ENCODE measurements at places on chromosomes 7 and 10.
A peak's percentile ranks its signal among the peaks of the same experiment; 100 is the strongest.

DNA sequence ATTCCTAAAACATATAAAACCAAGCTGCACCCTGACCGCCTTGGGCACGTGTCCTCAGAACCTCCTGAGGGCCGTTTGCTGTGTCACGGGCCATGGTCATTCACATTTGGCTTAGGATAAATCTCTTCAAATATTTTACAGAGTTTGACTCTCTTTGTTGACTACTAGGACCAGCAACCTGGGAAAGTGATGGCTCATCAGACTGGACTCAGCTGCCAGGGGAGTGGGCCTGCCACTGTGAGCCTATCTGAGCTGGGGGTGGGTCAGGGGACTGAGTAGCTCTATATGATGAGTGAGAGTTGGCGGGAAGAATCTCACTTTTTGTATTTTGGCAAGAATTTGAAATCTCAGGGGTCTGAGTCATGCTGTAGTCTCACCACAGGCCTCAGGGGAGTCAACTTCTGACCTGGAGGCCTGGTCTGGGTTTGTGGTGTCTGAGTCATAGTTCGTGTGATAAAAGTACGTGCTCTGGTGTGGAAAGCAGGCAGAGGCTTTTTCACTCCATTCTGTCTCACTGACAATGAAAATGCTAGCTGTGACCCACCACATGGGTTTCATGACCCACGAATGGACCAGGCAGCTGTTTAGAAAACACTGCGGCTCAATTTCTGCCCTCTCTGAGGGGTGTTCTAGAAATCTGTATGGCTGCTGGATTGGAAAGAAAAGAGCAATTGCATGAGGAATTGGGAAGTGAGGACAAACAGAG, 4.2 kb upstream of the UPP1 start:
- DNase-seq, result peak; percentile 85

- DNase-seq, result no peak
Observed at GRCh38 chr10:10364902-10365301, 652.8 kb upstream of the CELF2 start.

- no peak for DNase-seq
Observed at GRCh38 chr10:51649064-51649463, 50.3 kb downstream of the CSTF2T start.

- DNase-seq, result no peak
Observed at GRCh38 chr10:18140149-18140956, at the start of gene CACNB2. CACNB2 (plus strand) TSS chr10:18140424.

- DNase-seq, result no peak
Observed at GRCh38 chr7:142847353-142847752, 7.5 kb upstream of the EPHB6 start.

GRCh38 chr7:76346097-76346496, 12.7 kb downstream of the YWHAG start:
- DNase-seq, result no peak

DNA sequence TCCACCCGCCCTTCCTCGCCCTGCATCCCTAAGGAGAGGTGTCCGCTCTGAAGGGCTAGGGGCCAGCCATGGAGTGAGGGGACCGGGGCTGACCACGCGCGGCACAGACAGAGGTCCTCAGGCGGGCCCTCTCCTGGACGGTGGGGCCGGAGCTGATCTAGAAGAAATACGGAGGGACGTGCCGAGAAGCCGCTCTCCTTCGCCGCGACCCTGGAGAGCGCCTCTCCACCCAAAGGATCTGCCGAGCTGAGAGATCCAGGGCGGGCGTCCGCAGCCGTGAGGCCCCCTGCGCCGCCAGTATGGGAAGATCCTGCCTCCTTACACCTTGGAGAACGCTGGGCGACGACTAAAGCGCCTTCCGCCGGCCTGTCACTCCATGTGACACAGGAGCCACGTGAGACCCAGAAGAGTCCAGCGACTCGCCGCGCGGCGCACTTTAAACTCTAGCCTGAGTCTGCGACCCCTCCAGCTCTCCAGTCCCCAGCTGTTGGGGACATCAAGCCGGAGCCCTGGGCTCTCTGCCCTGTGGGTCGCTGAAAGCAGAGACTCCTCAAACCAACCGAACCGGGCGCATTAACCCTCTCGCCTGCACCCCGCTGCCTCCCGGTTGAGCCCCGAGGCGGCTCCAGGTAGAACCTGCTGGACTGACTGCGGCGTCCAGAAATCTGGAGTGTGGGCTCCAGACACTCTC, 1.5 kb upstream of the SFMBT2 start:
- peak; percentile 45 for DNase-seq

DNA sequence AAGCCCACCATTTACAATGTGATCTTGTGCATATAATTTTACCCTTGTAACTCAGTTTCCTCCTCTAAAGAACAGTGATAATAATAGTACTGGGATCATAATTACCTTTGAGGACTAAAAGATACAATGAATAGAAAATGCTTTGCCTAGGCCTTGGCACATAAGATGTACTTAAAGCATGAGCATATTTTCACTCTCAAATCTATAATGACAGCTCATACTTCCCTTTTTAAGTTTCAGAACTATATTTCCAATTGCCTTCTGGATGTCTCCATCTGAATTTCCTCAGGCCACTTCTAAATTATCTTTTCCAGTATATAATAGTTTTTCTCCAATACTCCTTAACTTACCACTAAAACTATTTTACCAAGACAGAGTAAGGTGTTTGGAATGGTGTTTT, 13.3 kb upstream of the ITGB8 start:
- no peak for DNase-seq

GRCh38 chr10:36469585-36469984, 655.8 kb upstream of the ANKRD30A start:
- no peak for DNase-seq

GRCh38 chr7:144842377-144842851, 6.6 kb upstream of the TPK1 start:
- peak; percentile 28 for DNase-seq

GRCh38 chr10:12067336-12067735, 1.4 kb upstream of the DHTKD1 start:
- no peak for DNase-seq

- no peak for DNase-seq
Observed at GRCh38 chr7:30840141-30841024, 69.2 kb downstream of the MINDY4 start.

GRCh38 chr7:4724648-4725013, 42.5 kb downstream of the FOXK1 start:
- DNase-seq, result no peak

DNA sequence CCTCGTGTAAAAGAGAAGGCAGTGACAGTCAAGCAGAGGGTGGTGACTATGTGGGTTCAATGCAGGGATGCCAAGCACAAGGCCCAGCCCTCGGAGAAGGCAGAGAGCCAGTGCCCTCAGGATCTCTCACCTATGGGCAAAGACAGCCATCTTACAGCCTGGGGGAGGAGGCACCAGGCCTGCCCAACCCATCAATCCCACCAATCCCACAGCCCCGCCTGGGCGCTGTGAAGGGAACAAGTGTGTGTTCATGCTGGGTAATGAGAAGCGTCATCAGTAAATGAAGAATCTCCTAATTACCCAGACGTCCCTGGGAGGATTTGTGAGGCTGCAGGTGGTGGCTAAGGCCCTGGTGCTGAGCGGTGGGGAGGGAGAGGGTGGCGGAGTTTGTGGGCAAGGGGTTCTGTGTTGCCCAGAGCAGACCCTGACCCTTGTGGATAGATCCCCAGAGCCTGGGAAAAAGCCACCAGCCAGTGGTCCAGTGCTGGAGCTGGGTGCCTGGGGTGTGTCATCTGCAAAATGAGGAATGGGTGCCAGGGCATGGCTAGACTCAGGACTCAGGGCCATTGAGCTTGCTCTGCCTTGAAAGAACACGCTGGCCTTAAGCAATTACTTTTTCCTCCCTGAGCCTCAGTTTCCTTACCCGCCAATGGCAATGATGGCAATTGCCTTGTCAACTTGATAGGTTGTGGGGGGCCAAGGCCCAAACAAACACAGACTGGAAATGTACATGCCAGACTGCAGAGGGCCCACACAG, 128.1 kb upstream of the UNC5B start:
- DNase-seq, result no peak

DNA sequence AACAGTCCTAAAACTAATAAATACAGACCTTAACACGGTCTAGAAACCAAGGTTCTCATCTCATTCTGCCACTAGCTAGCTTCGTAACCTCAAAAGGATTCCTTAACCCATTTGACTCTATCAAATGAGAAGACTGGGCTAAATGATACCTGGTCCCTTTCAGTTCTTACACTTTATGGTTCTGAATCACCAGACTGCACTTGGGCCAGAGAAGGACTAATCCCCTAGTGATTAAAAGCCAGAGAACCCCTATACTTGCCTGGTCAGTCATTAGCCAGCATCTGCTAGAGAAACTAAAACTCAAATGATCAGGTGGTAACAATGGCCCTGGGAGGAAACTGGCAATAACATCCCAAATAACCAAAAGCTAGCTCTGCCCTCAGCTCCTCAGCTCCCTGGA, 16.8 kb downstream of the TMEM243 start:
- DNase-seq, result no peak

- no peak for DNase-seq
Observed at GRCh38 chr10:45399113-45399512, 25.1 kb downstream of the ALOX5 start.

DNA sequence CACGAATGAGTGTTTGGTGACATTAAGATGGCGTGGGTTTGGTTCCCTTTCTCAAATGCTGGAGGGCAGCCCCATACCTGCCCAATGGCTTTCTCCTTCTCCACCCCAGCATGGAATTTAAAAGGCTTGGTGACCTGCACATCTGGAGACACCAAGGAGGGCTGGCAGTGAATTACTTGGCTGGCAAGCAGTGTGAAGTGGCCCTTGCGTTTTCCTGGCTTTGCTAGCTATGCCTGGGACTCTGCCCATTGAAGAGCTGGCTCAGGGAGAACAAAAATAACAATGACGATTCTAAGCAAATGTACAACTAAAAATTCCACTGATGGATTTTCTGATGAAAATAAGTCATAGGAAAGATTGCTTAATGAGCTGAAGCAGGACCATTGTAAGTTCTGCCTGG, 203.7 kb downstream of the CYP26A1 start:
- DNase-seq, result no peak

DNA sequence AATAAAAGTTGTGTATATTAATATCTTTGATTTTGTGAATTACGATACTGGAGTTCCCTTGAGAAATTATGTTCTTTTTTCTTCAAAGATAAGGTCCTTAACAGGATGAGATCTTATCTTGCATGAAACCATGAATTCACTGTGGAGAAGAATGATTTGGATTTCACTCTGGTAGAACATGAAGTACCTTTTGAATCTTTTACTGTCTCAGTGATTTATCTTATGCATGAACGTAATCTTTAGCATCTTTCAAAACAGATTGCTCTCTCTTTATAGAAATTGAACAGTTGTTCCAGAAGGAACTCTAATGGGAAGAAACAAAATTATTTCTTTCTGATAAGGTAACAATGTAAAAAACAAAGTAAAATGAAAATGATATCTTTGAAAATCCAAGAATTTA, 11.0 kb upstream of the ZNF438 start:
- DNase-seq, result no peak

GRCh38 chr10:78973901-78974616, 94.7 kb upstream of the ZMIZ1 start:
- peak; percentile 36 for DNase-seq

All from stimulated activated CD4-positive, alpha-beta T cell treated with anti-CD3 and anti-CD28 coated beads, Interleukin-1b, Interleukin-23, amount 100 ng/mL, for 48 hours (primary cell).